Urothelium cell line (cell line): ENCODE measurements at places on chromosomes 16 and 17.

DNA sequence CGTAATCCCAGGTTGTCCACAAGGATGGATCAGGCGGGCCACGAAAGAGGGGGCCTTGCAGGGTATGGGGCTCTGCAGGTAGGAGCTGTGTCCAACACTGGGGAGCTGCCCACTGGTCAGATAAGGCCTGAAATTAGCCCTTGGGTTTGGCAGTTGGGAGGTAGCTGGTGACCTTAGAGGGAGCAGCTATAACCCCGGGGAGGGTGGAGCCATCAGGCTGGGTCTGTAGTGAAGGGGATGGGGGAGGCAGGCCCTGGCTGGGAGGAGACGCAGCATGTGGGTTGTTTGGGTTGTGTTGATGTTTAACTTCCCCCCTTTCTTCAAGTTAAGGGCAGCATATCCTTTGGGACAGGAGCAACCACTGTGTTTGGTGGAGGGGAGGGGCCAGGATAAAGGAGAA lies 5.9 kb downstream of the MLLT6 start:
- no peak for DNase-seq

DNA sequence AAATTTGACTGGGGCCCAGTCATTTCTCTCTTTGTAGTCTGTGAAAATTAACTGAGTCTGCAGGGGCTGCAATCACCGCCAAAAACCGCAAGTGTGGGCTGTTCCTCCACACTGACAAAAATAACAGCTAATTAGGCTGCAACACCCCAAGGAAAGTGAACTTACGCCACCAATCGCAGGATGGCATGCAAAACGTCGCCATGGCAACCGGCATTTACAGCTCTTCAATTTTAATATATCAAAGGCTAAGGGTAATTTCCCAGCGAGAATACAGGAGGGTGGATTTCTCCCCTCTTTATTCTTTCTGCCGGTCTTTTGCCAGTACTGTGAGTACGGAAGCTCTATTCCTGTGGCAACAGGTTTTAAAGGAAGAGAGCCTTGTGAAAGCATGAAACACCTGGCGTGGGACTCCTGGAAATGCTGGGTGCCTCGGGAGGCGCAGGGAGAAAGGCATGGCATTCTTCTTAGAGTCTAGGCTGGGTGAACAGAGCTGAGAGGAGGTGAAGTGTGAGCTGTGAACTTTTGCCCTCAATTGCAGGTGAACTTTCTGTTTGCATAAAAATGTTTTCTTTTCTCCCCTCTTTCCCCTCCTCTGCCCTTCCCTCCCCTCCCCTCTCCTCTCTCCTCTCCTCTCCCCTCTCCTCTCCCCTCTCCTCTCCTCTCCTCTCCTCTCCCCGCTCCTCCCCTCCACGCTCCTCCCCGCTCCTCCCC lies 399.7 kb downstream of the XYLT1 start:
- peak; percentile 13 for DNase-seq

- DNase-seq = no peak
Measured at GRCh38 chr16:70161350-70161749, 12.2 kb upstream of the CLEC18C start.

DNA sequence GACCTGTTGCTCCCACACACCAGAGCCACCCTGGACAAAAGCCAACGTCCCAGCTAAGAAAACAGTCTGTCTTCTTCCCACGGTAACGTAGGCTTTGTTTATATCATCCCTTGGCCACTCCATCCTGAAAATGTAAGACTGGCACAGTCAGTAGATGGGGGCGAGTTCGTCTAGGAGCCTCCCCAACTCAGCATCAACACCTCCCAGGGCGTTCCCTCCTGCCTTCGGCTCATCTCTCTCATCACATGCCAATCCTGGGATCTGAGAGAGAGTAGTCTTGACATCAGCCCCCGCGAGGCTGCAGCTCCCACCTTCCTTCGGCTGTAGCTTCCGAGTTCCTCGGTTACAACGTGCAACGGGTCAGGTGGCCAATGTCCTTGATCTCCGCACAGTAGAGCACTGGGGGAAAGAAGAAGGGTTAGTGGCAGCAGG lies 894 bp downstream of the RNF227 start:
- no peak for DNase-seq

DNA sequence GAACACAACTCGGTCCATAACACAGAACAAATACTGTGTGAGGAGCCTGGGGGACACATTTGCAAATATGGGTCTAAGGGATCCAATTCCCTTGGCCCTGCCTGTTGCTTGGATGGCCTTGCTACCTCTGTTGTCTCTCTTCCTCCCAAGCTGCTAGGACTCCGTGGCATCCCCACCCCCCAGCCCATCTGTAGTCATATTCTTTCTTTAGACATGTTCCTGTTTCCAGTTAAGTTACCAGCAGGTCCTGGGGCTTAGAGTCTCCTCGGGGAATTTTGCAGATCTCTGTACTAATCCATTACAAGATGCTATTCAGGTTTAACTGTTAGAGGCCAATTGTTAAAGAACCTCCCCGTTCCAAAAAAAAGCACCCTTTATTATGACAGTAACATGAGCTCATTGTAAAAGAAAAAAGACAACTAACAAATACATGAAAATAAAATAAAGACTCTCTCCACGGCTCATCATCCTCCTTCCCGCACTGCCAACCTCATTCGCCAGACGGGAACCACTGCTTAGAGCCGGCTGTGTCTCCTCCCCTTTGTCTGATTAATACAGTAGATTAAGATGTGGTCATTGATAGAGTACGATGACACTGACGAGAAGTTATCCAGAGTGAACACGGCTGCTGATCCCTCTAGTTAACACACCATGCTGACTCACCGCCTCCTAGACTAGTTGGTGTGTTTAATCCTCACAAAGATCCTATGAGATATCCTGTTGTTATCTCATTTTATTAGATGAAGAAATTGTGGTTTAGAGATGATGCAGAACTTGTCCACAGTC lies 22.2 kb downstream of the HS3ST4 start:
- DNase-seq = peak; percentile 28

DNA sequence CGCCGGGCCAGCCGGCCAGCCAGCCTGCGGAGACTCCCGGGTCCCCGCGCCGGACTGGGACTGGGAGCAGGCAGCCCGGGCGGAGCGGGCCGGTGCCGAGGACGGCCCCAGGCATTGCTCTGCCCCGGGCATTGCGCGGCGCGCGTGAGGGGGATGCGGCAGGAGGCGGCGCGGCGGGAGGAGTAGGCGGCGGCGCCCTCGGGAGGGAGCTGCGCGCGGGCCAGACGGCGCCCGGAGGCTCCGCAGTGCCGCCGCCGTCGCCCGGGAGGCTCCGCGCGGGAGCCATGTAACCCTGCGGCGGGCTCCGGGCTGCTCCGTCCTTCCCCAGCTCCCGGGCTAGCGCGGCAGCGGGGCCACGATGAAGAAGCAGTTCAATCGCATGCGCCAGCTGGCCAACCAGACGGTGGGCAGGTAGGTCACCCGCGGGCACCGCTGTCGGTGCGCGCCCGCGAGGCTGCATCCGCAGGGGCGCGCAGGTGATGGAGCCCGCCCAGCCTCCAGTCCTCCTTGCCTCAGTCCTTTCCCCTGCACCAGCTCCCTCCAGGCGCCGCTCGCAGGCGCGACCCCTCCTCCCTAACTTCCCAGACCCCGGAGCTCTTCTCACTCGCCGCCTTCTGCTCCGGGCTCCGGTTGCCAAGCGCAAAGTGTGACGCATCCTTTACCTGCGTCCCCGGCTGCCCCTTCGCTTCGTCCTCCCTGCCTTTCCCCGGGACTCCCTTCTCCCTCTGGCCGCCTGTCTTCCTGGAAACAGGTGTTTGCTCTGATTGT lies at the start of gene ARHGAP44:
TSS of gene ARHGAP44 (plus strand) at position 18 of the 768 bp plus-strand sequence. CDS start at position 359, 341 bp downstream.
- peak; percentile 77 for DNase-seq

- DNase-seq = no peak
Measured at GRCh38 chr17:71387456-71387855, 733.4 kb upstream of the SOX9 start.

DNA sequence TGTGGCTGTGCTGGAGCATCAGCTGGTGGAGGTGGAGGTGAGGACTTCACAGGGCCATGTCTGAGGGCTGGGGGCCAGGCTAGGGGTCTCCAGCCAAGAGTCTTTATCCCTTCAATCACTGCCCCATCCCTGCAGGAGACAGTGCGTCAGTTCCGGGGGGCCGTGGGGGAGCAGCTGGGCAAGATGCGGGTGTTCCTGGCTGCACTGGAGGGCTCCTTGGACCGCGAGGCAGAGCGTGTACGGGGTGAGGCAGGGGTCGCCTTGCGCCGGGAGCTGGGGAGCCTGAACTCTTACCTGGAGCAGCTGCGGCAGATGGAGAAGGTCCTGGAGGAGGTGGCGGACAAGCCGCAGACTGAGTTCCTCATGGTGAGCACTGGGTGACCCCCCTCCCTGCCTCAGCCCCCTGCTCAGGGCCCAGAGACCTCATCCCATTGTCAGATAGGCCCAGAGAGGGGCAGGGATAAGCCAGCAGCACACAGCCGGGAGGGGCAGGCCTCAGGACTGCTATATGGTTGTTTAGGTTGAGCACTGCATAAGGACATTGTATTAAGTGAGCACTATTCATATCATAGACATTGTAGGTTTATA lies 2.3 kb upstream of the PYDC1 start:
- no peak for DNase-seq

DNA sequence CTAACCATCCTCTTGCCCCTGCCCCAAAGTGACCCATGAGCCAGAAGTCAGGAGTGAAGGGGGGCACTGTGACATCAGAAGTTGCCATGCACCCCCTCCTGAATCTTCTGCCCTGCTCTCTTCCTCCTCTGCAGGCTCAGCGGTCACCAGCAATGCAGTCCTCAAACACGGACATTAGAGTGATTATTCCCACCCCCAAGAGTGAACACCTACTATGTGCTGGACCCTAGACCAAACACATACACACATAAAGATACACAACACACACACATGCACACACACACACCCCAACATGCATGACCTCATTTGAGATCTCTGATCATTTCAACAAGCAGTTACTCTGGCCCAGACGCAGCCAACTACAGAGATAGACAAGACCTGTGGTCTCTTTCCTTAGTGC lies at the start of gene CDRT4:
TSS of gene CDRT4 (minus strand) at position 30 of the 400 bp plus-strand sequence. CDS start 27,383 bp downstream, outside the sequence.
- DNase-seq = no peak

- no peak for DNase-seq
Measured at GRCh38 chr17:19706791-19707727, 9.3 kb downstream of the SLC47A2 start.

DNA sequence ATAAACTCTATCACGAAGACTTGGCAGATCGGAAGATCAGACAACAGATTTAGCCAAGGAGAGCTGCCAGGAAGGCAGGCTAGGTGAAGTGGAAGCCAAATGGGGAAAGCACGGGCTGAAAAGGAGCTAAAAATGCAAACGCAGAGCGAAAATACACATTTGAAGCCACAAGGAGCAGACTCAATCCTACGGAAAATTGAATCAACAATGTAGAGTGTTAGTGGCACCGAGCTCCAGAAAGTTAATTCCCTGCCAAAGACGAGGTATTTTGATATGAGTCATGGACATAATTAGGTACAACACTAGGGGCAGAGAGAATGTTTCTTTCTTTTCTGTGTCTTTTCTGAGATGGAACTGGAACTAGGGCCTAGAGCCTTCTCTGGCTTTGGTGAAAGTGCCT lies 20.7 kb downstream of the GSG1L start:
- peak; percentile 16 for DNase-seq

DNA sequence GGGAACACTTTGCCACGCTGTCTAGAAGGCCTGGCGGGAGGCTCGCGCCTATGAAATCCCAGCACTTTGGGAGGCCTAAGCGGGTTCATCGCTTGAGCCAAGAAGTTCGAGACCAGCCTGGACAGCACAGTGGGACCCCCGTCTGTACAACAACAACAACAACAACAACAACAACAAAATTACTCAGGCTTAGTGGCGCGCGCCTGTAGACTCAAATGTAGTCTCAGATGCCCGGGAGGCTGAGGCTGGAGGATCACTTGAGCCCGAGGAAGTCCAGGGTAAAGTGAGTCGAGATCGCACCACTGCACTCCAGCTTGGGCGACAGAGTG lies 297 bp upstream of the SLFN13 start:
- no peak for DNase-seq

DNA sequence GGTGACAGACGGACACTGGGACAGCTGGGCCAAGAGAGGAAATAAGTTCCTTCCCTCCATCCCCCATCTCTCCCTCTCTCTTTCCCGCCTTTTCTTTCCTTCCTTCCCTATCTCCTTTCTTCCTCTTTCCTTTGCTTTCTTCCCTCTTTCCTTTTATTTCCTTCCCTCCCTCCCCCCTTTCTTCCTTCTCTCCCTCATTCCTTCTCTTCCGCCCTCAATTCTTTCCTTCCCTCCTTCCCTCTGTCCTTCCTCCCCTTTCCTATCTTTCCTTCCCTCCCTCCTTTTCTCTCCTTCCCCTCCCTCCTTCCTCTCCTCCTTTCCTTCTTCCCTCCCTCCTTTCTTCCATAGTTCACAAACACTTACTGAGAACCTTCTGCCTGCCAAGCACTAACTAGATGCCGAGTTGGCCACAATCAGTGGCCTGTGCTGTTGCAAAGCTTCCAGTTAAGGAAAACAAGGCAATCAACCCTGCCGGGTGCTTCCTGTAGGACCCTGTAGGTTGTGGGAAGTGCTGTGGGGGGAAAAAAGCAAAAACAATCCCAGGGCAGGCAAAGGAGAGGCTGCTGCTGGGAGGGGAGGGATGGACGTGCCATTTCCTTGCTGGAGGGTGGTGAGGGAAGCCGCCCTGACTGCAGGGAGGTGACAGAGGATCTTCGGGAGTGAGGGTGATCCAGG lies 31.7 kb downstream of the ABCC6 start:
- no peak for DNase-seq

DNA sequence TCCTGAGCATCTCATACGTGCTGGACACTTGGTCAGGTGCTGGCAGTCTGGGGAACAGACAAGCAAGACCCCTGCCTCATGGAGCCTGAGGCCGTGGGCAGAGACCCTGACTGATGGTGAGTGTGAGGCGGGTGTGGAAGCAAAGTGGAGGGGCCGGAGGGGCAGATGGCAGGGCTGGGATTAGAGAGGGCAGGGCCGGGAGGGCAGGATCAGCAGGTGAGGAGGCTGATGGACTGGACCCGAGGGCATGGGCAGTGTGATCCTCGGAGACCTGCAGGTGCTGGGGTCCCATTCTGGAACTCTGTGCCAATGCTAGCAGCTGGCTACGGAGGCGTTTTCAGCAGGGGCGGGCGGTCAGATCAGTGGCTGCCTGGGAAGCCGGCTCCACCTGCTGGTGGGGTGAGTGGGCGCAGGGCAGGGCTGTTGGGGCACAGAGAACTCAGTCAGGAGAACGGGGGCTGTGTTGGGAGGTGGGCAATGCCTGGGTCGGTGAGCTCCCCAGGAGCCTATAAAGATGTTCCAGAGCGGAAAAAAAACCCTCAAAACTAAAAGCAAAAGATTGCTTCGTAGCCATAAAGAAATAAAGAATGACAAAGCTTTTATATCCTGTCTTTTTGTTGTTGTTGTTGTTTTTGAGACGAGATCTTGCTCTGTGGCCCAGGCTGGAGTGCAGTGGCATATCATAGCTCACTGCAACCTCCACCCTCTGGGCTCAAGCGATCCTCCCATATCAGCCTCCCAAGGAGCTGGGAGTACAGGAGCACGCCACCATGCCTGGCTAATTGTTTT lies 8.9 kb upstream of the C16orf74 start:
- DNase-seq = no peak

DNA sequence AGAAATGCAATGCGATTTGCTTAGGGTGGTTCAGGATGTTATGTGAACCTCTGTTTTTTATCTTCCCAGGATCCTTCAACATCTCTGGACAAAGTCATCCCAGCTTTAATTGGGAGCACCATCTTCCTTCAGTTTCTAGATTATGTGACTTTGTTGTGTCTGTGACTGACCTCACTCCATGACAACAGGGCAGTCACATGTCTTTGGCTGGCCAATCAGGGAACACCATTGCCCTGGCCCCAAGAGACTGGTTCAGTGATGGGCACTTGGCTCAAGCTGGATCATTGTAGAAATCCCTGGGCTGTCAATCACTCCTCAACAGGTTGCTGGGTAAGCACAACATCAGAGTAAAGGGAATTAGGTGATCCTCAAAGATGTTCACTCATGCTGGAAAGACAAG lies 499.7 kb downstream of the XYLT1 start:
- no peak for DNase-seq

GRCh38 chr16:17453364-17454038 lies 17.3 kb downstream of the XYLT1 start:
- no peak for DNase-seq
